ENCODE measurements at places on chromosomes 3 and 15.

DNA sequence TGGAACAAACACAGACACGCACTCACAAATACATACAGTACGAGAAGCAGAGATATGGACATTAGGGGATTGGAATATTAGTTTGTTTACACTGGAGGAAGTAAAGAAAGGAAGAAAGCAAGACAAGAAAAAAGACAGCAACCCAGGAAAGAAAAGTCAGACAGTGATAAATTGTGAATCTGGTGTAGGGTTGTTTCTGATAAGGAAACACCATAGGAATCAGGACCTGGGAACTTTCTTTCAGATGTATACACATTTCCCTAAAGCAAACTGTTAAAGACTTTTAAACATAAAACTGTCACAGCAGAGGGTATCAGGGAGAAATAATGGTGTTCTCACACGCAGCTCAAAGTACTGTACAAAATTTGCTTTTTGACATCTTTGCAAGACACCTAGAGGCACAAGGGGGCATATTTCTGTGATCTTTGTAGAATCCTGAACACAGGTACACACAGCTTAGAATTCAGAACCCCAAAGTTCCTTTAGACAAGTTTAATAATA lies 153.7 kb downstream of the TUSC7 start:
- no peak for DNase-seq

DNA sequence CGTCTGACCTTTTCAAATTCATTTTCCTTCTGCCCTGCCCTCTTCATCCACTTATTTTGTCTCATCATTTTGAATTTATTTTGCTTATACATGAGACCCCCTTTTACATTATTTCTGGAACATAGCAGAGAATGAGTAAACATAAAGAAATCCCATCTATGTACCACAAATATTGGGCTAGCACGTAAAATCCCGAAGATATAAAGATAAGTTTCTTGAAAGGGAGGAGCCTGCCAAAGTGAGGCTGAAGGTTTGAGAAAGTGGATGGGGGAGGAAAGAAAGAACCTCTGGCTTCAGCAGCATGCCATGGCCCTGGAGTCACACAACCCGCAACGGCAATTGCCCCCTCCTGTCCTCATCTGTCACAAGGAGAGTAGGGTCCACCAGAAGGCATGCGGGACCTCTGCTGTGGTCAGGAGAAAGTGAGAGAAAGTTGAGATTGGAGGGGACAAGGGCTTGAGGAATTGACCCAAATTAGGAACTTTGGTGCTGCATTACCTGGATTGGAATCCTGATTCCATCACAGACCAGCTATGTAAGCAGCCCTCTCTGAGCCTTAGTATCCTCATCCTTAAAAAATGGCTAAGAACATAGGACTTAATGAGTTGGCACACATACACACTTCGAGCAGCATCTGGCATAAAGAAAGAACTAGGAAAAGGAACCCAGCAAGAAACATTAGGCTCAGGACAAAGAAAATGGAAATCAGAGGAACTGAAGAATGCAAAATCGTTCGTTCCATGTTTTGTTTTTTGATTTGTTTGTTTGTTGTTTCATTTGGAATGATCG lies 53.7 kb upstream of the GYG1 start:
- peak; percentile 60 for DNase-seq

- no peak for DNase-seq
Observed at GRCh38 chr3:106913111-106913698, 464.0 kb upstream of the CCDC54 start.

GRCh38 chr3:179473565-179473964 lies 22.3 kb upstream of the GNB4 start:
- no peak for DNase-seq

- DNase-seq, result no peak
Observed at GRCh38 chr3:130918328-130918727, 24.4 kb downstream of the ATP2C1 start.

GRCh38 chr3:31829826-31830426 lies 151.1 kb downstream of the OSBPL10 start:
- no peak for DNase-seq

DNA sequence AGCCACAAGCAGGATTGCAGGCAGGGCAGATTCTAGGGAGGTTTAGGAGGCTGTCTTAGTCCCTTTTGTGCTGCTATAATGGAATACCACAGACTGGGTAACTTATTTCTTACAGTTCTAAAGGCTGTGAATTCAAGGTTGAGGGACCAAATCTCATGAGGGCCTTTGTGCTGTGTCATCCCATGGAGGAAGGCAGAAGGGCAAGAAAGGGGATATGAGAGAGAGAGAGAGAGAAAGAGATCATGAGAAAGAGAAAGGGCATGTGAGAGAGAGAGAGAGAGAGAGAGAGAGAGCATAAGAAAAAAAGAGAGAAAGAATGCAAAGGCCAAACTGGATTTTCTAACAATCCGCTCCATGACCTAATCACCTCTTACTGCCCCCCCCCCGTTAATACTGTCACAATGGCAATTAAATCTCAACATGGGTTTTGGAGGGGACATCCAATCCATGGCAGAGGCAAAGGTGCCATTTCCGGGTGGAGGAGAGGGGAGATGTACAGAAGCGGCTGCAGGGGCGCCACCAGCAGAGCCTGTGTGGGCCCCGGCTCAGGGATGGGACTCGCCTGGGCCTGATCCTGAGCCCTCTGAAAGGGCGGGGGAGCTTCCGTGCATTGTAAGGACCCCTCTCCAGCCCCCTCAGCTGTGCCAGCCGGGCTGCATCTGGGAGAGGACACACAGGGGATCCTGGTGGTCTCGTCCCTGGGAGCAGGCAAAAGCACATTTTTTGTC lies 20.5 kb downstream of the MRPS11 start:
- no peak for DNase-seq

DNA sequence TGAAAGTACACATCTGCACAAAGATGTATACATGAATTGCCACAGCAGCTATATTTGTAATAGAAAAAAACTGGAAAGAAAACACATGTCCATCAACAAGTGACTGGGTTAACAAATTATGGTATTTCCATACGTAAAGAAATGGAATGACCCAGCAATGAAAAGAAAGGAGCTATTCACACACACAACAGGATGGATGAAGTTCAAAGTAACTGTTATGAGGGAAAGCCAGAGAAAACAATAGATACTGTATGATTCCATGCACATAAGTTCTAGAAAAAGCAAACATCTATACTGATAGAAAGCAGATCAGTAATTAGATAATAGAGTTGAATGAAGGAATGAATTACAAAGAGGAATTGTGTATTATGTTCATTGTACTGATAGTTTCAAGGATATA lies 152.0 kb downstream of the SCAPER start:
- no peak for DNase-seq

- DNase-seq, result no peak
Observed at GRCh38 chr15:56440214-56440770, 24.6 kb downstream of the MNS1 start.

DNA sequence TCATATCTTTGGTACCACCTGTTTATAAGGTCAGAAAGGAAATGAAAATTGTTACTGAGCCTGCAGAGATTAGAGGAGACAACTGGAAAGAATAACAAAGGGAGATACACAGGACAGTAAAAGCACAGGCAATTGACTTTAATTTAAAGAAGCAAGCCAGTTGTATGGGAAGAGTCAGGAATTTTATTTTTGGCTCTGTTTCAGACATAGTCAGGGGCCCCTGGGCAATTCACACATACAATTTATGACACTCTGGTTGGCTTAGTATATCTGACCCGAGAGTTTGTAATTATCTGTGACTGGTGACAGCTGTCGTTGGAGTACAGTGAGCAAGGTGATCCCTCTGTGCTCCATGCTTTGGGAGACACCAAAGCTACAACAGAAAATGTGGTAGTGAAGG lies 591.9 kb upstream of the NECTIN3 start:
- DNase-seq, result no peak

DNA sequence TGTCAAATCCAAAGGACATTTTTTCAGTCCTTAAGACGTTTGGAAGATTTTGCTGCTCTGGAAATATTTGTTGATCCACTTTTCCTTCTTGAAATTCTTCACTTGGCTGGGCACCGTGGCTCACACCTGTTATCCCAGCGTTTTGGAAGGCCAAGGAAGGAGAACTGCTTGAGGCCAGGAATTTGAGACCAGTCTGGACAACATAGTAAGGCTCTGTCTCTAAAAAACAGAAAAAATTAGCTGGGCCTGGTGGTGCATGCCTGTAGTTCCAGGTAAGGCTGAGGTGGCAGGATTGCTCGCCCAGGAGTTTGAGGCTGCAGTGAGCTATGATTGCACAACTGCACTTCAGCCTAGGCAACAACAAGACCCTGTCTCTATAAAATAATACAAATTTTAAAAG lies 173.9 kb upstream of the MITF start:
- DNase-seq, result no peak

DNA sequence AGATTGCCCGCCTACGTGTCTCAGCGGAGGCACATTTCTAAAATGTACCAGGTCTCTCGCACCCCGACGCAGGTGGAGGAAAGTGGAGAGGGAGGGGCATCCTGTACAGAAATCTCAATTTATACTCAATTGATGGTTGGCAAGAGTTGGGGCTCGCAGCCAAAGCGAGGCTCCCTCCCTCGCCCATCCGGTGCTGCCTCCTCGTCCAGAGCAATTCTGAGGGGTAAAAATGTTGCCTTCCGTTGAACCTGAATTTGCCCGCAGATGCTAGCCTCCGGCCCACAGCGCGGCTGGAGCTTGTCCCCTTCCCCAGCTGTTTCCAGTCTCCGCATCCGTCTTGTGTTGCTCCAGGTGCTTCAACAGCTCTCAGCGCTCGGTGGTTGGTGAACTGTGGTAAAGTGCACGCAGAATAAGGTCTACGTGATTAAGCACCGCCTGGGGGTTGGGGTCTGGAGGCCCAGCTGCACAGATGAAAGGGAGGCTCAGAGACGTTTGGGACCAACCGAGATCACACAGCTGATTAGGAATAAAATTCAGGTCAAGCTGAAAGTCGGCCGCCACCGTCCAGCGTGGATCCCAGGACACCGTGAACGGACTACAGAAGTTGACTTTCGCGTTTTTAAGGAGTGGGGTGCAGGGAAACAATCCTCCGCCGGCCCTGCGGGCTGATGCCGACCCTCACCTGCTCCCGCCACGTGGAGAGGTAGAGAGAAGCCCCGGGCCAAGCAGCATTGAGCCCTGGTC lies 846 bp upstream of the POLG start:
- DNase-seq, result no peak

DNA sequence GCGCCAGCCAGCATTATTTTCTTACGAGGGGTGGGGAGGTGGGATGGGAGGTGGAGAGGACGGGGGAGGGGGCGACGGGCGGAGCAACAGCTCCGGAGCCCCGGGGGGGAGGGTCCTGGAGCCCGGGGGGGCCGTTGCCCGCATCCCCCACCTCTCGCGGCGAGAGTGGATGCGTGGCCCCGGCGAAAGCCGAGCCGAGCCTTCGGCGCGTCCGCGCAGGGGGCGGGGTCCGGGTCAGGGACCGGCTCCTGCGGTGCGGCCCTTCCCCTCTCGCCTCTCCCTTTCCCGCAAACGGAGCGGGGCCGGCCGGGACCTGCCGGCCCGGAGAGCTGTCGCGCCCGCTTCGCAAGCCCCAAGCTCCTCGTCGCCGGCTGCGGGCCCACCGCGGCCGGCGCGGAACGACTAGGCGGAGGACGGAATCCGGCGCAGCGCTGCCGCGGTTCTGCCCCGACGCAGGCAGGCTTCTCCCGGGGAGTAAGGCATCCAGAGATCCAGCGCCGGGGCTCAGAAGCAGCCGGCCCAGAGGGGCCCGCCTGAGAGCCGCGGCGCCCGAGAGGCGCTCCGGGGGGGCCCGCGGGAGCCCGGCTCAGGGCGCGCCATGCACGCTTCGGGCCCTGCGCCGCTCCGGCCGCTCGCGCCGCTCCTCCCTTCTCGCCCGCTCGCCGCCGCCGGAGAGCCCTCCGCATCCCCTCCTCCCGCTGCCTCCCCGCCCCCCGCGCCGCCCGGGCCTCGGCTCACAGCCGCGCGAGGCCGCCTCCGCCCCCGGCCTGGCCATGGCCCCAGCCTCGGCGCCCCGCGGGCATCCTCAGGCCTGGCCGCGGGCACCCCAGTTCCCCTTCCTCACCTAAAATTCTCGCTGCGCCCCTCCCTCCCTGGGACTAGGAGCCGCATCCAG lies 459 bp upstream of the ADCY5 start:
- no peak for DNase-seq

DNA sequence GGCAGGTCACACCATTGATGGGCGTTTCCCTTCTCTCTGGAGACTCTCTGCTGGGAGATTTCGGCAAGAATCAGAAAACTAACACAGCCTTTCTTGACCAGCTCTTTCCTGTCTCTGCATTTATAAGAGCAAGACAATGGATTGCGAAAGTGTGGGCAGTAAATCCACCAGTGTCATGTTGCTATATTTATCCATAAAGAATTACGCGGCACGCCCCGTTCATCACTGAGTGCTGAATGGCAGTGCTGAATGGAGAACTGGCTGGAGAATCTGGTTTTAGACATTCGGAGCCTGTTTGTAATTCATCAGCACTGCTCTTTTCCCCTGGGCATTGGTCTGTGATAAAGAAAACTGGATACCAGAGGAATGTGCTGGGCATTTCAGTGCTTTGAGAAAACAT lies 2.0 kb upstream of the CEMIP start:
- DNase-seq, result no peak

DNA sequence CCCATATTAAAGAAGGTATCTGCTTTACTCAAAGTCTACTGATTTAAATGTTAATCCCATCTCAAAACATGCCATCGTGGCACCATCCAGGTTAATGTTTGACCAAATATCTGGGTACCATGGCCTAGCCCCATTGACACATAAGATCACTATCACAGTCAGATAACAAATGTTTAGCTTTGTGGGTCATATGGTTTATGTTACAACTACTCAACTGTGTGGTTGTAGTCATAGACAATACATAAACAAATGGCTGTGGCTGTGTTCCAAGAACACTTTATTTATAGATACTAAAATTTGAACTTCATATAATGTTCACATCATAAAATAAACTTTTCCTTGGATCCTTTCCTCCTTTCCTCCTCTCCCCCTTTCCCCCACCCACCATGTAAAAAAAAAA lies 9.8 kb upstream of the SNRPN start:
- DNase-seq, result no peak

GRCh38 chr3:171266034-171266739 lies 194.0 kb downstream of the TNIK start:
- no peak for DNase-seq

DNA sequence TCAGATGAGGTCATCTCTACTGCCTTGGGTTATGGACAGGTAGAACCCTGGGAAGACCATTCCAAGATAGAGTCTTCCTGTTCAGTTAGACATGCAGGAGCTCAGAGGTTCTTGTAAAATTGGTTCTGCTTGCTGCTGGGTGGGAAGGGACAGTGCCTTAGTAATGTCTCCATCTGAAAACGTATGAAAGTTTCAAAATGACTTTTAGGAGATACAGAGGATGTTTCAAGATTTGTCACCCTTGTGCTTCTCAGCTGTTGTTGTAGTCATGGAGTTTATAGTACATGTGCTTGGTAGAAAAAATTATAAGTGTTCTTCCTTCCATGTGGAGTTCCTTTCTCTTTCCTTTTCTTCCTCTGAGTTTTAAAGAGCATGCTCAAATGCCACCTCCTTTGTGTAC lies 885.2 kb upstream of the CFAP20DC start:
- no peak for DNase-seq
